GM19239 (cell line): ENCODE measurements at places on chromosomes 12 and 14.

GRCh38 chr14:38761033-38761432, 342.0 kb downstream of the SEC23A start:
- DNase-seq, result no peak

GRCh38 chr12:53594897-53595615, 31.1 kb downstream of the ATF7 start:
- no peak for DNase-seq

GRCh38 chr12:69688471-69689427, 10.4 kb downstream of the BEST3 start:
- DNase-seq, result no peak

DNA sequence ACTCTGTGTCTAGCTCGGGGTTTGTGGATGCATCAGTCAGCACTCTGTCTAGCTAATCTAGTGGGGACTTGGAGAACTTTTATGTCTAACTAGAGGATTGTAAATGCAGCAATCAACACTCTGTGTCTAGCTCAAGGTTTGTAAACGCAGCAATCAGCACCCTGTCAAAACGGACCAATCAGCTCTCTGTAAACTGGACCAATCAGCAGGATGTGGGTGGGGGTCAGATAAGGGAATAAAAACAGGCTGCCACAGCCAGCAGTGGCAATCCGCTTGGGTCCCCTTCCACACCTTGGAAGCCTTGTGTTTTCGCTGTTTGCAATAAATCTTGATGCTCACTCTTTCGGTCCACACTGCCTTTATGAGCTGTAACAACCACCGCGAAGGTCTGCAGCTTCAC, 920.7 kb upstream of the FOXG1 start:
- no peak for DNase-seq

- no peak for DNase-seq
Measured at GRCh38 chr12:4621511-4621910, 27.3 kb downstream of the AKAP3 start.

GRCh38 chr14:64844272-64844671, 35.4 kb downstream of the SPTB start:
- no peak for DNase-seq

DNA sequence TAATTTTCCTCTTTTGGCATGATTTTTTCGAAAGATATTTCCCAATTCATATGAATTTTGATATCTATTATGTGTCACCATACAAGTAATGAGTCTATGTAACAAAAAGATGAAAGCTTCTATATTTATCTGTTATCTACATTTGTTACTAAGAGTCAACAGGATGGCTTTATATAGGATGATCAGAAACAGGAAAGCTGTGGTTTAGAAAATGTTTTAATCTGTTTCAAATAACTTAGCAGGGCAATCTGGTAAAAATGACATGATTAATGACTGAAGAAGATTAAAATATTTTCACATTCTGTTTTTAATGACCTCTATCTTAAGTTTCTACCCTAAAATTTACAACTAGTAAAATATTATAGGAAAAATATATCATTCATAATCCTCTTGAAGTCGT, 105.8 kb downstream of the MSRB3 start:
- no peak for DNase-seq

DNA sequence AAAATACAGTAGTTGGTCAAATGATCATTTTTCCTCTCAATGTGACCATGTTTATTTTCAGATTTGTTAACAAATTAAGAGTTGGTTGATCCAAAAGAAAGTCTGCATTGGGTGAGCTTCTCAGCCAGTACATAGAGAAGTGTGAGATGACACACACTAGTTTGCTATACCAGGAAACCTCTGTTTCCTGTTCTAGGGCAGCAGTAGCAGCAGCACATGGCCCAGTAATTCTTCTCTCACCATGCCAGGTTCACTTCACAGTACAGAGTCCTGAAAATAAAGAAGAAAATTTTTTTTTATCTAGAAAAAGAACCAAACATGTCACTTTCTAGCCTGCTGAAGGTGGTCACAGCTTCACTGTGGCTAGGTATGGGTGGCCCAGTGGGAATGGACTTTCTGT, 250.2 kb upstream of the OR4E1 start:
- DNase-seq, result no peak

- no peak for DNase-seq
Measured at GRCh38 chr12:115426732-115427131, 742.8 kb upstream of the TBX3 start.

DNA sequence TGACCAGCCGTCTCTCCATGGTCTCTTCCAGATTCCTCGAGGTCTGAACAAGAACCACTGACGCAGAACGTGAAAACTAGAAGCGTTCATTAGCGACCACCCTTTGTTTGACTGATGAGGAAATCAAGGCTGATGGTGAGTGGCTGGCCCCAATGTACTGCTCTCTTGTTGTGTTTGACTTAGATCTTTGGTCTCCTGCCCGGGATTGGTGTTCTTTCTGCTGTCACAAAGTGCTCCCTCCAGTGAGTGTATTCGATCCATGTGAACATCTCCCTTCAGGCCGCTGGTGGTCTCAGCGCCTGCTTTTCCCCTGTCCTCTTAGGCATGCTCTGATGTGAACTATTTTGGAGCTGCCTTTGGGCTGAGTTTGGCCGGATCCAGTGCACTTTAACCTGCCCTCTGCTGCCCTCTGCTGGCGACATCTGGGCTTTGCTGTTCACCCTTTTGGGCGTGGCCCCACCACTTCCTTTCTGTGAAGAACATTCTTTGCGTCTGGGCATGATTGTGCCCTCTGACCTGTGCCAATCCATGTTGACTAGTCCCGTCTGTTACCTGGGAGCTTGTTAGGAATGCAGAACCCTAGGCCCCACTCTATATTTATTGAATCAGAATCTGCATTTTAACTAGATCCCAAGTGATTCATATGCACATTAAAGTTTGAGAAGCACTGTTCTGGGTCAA, 279.1 kb downstream of the TTC6 start:
- peak; percentile 43 for DNase-seq

DNA sequence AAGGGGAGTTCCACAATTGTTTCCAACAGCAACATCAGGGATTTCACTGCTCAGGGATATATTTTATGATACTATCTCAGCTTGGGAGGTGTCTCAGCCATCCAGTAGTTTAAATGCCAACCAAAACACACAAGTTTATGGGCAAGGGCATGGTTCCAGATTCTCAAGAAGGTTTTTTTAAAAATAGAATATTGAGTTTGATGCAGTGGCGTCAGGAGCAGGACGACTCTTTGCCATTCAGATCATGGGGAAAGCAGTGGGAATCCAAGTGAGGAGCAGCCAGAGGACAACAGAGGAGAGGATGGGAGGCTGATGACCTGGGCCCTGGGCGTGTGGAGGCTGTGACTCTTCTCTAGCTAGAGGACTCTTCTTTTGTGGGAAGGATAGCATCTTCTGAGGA, 25.7 kb downstream of the TSHR start:
- DNase-seq, result no peak

DNA sequence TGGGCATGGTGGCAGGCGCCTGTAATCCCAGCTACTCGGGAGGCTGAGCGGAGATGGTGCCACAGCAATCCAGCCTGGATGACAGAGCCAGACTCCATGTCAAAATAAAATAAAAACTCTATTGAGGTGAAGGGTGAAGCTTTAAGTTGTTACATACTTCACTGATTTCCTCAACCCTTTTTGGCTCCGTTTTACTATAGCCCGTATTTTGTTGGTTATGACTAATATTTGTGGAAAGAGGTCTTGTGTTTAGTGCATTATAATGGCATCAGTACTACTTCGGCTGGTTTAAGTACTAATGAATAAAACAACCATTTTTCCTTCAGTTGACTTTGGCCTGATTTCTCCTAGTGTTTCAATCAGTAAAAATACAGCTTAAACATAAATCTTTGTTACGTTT, 27.0 kb upstream of the SLC2A14 start:
- no peak for DNase-seq

DNA sequence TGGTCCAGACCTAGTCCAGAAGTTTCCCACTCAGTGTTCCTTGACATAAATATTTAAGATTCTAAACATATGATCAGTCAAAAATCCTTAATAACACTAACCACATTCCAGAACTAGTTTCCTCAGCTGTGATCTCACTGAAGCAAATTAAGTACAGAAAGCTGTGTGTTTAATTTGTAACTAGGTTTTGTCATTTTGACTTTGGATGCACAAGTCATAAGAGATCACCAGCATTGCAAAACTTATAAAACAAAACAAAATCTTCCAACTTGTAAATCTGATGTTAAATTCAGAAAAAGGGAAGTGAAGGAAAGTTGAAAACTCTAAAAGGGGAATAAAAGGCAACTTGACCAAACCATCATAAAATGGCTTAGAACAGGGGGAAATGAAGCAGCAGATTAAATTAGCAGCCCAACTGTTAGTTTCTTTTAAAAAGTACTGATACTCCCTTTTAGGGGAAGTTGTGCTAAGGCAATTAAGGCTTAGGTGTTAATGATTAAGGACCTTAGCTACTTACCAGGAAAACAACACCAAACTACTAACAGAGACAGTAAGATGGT, 56.6 kb downstream of the SH2B3 start:
- peak; percentile 27 for DNase-seq

- DNase-seq, result no peak
Measured at GRCh38 chr14:101520621-101521472, 40.4 kb upstream of the DIO3 start.

DNA sequence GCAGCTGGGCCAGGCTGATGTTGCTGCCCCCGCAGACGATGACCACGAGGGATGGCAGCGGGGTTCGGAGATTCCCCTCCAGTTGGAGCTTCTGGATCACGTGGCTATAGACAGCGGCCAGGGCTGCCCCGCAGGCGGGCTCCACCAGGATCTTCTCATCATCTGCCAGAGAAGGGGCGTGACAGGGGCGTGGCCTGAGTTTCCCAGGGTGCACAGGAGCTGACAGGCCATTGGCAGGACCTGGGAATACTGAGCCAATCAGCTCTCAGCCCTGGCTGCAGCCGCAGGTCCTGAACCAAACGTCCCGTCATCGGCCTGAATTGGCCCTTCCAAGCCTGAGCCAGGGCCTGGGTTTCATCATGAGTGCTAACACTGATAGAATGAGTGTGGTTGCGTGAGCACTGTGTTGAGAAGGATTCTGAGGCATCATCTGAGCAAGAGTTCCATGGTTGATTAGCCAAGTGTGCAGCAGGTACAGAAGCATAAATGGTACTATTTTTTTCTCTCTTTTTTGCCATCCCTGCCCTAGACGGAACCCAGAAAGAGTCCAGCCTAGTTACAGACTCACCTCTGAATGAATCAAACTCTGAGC, 10.6 kb downstream of the SDS start:
- DNase-seq, result no peak

GRCh38 chr14:95886366-95887056, 9.9 kb downstream of the TUNAR start:
- no peak for DNase-seq

- no peak for DNase-seq
Measured at GRCh38 chr12:857611-858010, 91.9 kb downstream of the RAD52 start.

DNA sequence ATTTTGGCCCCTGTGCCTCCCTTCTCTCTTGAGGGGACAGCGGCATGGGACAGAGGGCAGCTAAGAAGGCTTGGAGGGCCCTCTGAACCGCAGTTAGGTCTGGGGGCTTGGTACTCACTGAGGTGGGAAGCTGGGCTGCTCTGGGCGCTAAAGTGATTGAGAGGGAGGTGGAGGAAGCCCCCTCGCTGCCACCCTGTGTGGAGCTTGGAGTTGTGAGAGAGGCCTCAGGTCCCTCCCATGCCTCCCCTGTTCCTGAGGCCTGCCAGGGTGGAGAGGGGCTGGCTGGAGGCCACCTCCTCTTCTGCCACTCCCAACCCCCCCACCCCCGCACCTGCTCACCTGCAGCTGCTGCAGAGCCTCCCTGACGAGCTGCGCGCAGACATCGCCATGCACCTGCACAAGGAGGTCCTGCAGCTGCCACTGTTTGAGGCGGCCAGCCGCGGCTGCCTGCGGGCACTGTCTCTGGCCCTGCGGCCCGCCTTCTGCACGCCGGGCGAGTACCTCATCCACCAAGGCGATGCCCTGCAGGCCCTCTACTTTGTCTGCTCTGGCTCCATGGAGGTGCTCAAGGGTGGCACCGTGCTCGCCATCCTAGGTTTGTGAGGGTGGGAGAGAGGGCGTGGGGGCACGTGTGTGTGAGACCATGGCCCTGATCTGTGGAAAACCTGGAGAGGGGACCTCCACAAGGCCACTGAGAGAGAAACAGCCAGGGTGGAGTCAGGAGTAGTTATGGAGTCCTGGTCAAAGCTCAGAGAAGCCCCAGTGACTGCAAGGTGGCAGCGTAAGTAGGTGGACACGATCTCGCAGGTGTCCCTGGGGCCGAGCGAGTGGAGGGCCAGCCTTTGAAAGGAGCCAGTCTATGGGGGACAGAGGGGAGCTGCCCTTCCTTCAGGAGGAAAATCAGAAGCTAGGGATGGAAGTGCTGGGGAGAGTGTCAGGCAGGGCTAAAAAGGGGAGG, 11.2 kb downstream of the KCNH3 start:
- DNase-seq, result no peak

DNA sequence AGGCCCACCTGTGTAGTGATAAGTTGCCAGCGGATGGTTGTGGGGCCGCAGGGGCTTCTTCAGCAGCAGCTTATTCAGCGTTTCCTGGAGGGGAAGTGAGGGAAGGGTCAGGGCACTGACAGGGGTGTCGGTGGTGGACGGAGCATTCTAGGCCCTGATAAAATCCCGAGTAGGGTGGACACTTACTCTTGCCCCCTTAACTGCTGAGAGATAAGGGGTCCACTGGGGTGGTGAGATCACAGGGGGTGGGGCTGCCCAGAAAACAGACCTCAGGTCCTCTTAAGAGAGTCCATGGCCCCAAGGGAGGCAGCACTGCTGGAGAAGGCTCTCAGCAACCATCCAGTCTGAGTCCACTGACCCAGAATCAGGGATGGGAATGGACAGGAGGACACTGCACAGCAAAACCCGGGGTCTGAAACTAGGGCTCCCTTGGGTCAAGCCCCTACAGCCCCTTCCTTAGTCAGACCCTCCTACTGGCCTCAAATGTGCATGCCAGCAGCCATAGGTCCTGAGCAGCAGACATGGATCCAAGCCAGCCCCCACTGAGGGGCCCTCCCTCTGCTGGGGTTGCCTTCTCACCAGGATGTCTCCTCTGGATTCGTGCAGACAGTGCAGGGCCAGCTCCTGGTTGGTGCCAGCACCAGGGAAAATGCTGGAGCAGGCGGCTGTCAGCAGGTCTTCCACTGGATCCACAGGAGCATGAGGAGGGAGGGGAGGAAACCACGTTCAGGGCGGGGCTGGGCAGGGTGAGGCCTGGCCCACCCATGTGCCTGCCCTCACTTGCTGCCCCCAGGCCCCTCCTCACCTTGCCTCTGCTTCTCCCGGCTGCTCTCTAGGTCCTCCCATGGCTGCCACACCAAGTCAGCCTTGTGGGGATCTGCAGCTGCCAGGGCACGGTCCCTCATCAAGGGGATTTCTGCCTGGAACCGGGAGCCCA, 12.1 kb upstream of the PNMA1 start:
- no peak for DNase-seq

GRCh38 chr12:34600592-34601462, 578.5 kb downstream of the ALG10 start:
- DNase-seq, result no peak

DNA sequence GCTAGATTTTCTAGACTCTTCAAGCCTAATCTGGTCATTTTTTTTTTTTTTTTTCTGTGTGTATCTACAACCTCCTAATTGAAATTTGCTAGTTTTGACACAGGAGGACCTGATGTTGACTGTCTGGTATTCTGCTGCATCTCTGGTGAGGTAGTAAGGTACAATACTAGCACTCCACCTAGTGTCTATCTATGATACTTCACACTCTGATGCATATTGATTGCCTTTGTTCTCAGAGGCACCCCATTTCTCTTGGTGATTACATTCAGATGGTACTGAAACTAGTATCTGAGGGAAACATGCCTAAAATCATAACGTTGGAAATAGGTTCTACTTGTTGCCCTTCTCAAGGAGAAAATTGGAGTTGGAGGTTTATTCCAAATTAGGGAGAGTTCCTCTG, 930.5 kb upstream of the NOVA1 start:
- DNase-seq, result no peak
